ENCODE measurements at places on chromosomes 1 and 21.

DNA sequence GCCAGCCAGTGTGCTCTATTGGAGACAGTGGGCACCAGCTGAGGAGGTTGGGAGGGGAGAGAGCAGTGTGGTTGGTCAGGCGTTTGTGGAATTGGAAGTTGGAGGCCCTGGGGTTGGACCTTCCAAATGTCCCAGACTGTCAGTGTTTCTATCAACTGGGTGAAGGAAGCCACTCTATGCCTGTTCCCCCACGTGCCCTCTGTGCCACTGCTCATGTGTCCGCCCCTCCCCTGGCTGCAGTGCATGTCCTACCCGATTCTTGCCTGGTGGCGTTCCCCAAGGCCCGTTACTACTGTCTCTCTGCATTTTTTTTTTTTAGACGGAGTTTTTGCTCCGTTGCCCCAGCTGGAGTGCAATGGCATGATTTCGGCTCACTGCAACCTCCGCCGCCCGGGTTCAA is 21.1 kb downstream of the ADORA1 start:
- no peak for DNase-seq

GRCh38 chr1:212281590-212281989 is 3.6 kb upstream of the PPP2R5A start:
- no peak for DNase-seq

GRCh38 chr21:33057385-33057940 is 12.5 kb upstream of the OLIG1 start:
- DNase-seq = no peak

DNA sequence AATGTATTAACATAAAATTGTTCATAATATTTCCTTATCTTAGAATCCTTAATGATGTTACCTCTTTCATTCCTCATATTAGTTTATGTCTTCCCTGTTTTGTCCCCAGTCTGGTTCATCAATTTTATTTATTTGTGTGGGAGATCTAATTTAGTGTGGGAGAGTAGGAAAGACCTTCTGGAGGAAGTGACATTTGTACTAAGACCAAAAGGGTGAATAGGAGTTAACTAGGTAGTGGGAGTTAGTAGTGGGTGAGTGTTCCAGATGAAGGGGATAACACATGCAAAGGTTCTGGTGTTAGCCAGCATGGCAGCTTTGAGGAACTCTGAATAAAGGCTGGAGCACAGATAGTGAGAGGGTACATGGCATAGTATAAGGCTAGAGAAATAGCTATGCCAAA is 21.4 kb downstream of the RASAL2 start:
- DNase-seq = no peak

DNA sequence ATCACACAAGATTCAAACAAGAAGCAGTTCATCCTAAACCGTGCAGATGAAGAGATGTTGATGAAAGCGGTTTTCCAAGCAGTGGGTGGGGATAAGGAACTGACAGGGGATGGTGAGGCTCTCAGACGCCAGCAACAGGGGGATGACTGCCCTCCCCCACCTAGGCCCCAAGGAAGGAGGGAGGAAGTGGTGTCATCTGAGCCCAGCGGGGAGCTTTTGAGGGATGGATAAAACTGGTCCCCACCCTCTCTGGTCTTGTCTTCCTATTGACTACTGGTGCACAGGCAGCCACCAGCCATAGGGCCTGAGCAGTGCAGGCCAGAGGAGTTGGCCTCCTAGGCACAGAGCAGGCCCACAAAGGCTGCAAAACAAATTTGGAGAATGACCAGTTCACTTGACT is 175.5 kb downstream of the HUNK start:
- DNase-seq = no peak

Data from tibial artery (tissue), 4 donors.